ENCODE measurements at places on chromosomes 1 and 21. TPM values are rescaled to one million over a fixed set of nuclear protein-coding genes. Genes with fewer than 3 reads are reported as not detected.

Gene BSND
- not detected for total RNA-seq

DNA sequence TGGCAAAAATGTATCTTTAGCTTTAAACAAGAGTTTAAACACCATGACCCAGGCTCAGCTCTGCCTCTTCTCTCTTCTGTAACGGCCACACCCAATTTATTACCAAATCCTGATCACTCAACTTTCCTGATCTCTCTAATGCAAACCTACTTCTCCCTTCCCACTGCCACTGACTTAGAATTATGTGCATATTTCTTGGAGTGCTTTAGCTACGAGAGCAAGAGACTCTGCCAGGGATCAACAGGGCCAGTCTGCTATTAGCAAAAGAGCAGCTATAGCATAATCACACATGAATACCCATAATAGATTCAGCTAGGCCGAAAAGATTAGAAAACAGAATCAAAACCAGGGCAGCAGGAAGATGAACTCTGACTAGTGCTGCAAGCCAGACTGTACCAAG lies 215.5 kb downstream of the MRPL39 start:
- no peak overlapping the region for H3K27ac ChIP-seq
- no peaks in the 10 kb centered on the region for H3K36me3 ChIP-seq
- no peaks in the 10 kb centered on the region for H3K4me1 ChIP-seq
- H3K4me3 ChIP-seq: no peak overlapping the region
- H3K27me3 ChIP-seq: no peaks in the 10 kb centered on the region

- no peaks in the 10 kb centered on the region for H3K4me1 ChIP-seq
- H3K4me3 ChIP-seq: no peak overlapping the region
- no peaks in the 10 kb centered on the region for H3K36me3 ChIP-seq
- H3K27me3 ChIP-seq: no peaks in the 10 kb centered on the region
Measured at GRCh38 chr1:210920716-210921694, 212.9 kb downstream of the KCNH1 start.

GRCh38 chr1:56326056-56326455 lies 253.3 kb downstream of the PLPP3 start:
- H3K36me3 ChIP-seq: no peaks in the 10 kb centered on the region
- H3K4me3 ChIP-seq: no peak overlapping the region
- no peak for DNase-seq

GRCh38 chr1:155063550-155064110 lies at the start of gene EFNA4:
TSS of gene EFNA4 (plus strand) at chr1:155063740. CDS start at chr1:155063824, 84 bp downstream.
- H3K36me3 ChIP-seq: no peaks in the 10 kb centered on the region
- H3K27me3 ChIP-seq: no peaks in the 10 kb centered on the region
- H3K4me1 ChIP-seq: peaks cover 35% of the 10 kb centered on the region
- peak within 1 kb of the TSS; percentile 59 for H3K27ac ChIP-seq

Gene ATP5IF1
- 93.4 TPM for total RNA-seq

Gene RNU1-1
- 15,479 TPM for total RNA-seq

DNA sequence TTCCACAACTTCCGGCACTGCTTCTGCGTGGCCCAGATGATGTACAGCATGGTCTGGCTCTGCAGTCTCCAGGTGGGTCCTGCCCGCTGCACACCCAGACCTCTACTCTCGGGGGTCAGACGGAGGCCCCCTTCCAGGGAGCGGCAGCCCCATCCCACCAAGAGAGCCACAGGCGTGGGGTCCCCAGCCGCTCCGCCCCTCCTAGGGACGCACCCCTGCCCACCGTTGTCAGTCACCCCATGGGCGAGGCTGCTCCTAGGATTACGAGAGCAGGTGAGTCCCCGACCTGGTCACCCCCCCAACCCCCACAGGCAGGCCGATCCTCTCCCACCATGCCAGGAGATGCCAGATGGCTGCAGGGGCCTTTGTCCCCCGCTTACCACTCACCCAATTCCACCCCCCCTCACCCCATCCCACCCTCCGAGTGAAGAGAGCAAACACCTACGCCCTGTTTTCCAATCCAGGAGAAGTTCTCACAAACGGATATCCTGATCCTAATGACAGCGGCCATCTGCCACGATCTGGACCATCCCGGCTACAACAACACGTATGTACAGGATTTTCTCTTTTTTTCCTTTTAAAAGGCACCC lies 107.0 kb downstream of the PDE9A start:
- H3K27ac ChIP-seq: no peak overlapping the region
- H3K27me3 ChIP-seq: no peaks in the 10 kb centered on the region
- peaks cover 10% of the 10 kb centered on the region for H3K4me1 ChIP-seq
- DNase-seq: no peak
- no peaks in the 10 kb centered on the region for H3K36me3 ChIP-seq

GRCh38 chr1:112257043-112257835 lies 138.8 kb upstream of the CTTNBP2NL start:
- H3K4me3 ChIP-seq: no peak overlapping the region
- H3K27me3 ChIP-seq: no peaks in the 10 kb centered on the region
- H3K36me3 ChIP-seq: no peaks in the 10 kb centered on the region
- DNase-seq: no peak
- H3K27ac ChIP-seq: no peak overlapping the region
- H3K4me1 ChIP-seq: no peaks in the 10 kb centered on the region

DNA sequence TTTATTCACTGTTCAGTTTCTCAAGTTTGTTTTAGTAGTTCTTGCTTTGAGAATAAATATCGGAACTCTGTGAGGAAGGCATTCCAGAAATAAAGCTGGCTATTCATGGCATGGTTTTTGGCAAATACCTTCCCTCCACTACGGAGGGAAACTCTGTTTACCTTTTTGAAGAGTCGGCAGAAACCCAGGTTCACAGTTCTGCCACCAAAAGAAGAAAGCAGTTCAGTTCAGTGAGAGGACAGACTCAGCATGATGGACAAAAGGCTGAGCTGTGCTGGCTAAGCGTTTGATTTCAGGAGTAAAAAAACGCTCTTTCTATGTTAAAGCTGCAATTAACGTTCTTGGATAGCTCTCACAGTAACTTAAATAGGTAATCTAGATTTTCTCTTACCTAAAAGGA lies 42.4 kb downstream of the CNN3 start:
- no peaks in the 10 kb centered on the region for H3K27me3 ChIP-seq
- H3K27ac ChIP-seq: peak overlapping the region; percentile 80
- DNase-seq: no peak
- H3K4me1 ChIP-seq: peaks cover 10% of the 10 kb centered on the region

DNA sequence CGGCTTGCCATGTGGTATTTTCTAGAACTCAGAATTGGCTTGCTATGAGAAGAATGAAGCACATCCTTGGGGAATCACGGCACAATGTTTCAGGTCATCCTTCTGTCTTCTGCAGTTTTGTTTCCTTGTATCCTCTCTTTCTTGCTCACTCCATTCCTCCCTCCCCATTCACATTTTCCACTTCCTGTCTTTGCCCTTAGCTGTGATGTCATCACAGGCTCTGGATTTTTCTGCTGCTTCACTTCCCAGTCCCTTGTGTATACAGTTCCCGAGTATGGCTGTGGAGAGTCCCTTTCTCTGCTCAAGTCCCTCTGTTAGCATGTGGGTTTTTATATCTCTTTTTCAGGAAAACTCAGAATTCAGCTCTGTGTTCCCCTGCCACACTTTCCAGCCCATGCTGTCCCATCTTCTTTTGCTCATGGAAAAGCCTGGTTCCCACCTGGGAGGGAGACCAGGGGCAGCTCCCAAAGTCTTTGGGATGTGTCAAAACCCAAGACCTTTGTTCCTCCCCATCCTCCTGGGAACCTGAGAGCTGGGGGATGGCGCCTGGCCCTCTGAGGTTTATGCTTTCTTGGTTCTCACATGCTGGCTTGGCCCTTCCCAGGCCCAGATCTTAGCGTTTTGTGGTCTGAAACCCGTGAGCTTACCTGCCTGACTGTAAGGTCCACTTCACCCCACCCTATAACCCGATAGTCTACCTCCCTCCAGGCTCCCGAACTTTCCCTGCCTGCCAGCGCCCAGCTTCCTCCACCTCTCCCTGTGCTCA lies 4.8 kb upstream of the RGS16 start:
- DNase-seq: no peak
- peaks cover 8% of the 10 kb centered on the region for H3K4me1 ChIP-seq
- H3K27ac ChIP-seq: no peak overlapping the region
- no peaks in the 10 kb centered on the region for H3K27me3 ChIP-seq

Gene USP48
- total RNA-seq: 25.4 TPM
